ENCODE measurements at places on chromosomes 13 and 19.
A peak's percentile ranks its signal among the peaks of the same experiment; 100 is the strongest.

GRCh38 chr13:42041684-42042035, 6.8 kb upstream of the DGKH start:
- DNase-seq, result peak; percentile 65

- DNase-seq, result no peak
Measured at GRCh38 chr13:110458017-110458416, 103.5 kb downstream of the RAB20 start.

GRCh38 chr13:58919551-58919950, 1244.2 kb downstream of the DIAPH3 start:
- DNase-seq, result no peak

- no peak for DNase-seq
Measured at GRCh38 chr13:37418490-37418889, 180.1 kb downstream of the POSTN start.

GRCh38 chr13:22316494-22317025, 645.7 kb downstream of the FGF9 start:
- DNase-seq, result no peak

- no peak for DNase-seq
Measured at GRCh38 chr19:46298479-46299003, 1.7 kb downstream of the HIF3A start.

DNA sequence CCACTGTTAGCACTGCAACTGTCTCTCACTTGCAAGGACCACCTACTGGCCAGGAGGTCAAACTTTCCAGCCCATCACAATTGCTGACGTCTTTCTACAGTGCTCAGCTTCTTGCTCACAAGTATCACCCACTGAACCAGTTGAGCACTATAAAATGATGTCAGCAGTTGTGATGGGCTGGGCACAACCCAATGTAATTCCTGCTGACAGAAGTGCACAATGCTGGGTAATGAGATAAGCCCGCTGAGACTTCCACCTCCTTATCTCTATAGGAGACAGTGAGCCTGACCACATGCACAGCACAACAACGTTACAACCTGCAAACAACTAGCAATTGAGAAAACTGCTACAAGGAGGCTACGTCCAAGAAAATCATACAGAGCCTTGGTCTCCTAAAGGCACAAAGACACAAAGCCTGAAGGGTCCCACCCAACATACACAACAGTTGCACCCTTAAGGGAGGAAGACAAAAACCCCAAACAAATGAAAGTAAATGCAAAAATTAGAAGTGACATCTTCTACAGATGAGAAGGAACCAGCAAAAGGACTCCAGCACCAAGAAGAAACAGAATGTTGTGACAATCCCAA, 273.2 kb downstream of the LIG4 start:
- no peak for DNase-seq

DNA sequence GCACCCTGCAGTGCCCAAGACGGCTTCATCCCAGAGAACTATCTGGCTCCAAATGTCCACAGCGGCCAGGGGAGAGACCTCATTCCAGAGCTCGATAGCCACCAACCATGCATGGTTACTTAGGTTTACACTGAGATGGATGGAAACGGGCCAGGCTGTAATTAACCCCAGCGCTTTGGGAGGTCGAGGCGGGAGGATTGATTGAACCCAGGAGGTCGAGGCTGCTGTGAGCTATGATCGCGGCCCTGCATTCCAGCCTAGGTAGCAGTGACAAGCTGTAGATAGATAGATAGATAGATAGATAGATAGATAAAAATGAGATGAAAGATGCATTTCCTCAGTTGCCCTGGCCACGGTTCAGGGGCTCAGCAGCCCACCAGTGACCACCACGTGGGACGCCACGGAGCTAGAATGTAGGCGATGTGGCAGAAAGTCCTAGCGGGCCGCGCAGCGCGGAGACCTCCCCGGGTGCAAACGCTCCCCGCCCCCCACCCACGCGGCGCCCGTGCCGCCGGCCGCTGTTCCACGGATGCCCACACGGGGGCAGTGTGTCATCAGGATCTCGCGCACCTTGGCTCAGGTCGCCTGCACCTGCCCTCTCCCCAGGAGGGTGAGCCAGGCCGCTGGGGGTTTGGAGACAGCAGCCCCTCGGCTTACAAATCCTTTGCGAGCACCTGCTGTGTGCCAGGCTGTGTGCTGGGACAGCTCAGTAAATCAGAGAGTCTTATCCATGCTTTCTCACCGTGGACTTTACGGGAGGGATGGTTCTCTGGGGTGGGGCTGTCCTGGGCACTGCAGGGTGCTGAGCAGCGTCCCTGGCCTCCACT, 13.5 kb upstream of the TLE5 start:
- no peak for DNase-seq

GRCh38 chr19:32909257-32909656, 39.7 kb upstream of the SLC7A9 start:
- no peak for DNase-seq

DNA sequence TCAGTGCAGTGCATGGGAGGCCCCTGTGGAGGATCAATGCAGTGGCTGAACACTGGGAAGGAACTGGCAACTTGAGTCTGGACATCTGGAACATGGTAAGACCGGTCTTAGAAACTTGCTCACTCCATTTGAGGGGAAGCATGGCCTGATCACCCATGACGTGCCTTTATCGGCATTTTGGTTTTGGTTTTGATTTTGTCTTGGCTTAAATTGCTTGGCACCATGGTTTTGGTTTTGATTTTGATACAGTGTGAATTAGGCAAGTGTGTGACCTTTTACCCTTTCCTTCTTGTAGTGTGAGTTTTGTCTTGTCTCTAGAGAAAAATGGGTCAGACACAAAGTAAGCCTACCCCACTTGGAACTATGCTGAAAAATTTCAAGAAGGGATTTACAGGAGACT, 77.3 kb downstream of the ZNF486 start:
- no peak for DNase-seq

DNA sequence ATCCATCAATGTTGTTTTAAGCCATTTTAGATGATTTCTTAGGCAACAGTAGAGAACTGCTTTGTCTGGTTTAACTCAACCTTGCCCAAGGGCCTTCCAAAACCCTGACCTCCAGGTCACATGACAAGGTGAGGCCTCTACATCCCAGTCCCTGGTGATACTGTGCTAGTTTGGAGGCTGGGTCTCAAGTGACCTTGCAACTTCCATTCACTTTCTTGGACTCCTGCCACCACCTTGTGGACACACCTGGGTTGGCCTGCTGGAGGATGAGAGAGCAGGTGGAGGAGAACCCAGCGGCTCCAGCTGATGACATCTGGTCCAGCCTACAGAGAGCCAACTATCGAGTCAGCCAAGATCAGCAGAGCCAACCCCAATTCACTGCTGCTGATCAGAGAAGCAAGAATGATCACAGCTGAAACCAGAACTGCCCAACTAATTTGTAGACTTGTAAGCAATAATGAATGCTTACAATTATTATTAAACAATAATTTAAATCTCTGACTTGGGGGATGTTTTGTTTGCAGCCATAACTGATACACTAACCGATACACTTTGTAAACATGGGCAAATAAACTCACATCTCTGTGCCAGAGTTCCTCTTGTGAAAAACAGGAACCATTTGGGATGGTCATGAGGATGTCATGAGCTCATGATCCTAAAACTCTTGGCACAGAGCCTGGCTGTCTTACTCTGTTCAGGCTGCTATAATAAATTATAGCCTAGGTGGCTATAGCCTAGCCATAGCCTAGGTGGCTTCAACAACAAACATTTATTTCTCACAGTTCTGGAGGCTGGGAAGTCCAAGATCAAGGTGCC, 11.5 kb downstream of the FAM187B start:
- DNase-seq, result no peak

DNA sequence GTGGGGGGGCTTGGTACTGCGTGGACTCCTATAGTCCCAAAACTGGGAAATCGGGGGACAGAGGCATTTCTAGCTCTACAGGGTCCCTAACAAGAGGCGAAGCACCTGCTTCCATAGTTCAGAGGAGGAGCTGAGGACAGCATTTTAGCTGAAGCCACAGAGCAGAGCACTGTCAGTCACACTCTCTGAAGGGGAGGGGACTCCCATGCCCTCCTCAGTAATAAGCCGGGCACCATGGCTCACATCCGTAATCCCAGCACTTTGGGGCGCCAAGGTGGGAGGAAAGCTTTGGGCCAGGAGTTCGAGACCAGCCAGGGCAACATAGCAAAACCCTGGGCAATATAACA, 3.8 kb downstream of the NPAS1 start:
- DNase-seq, result no peak

GRCh38 chr19:33578697-33579096, 43.1 kb upstream of the CHST8 start:
- DNase-seq, result no peak

DNA sequence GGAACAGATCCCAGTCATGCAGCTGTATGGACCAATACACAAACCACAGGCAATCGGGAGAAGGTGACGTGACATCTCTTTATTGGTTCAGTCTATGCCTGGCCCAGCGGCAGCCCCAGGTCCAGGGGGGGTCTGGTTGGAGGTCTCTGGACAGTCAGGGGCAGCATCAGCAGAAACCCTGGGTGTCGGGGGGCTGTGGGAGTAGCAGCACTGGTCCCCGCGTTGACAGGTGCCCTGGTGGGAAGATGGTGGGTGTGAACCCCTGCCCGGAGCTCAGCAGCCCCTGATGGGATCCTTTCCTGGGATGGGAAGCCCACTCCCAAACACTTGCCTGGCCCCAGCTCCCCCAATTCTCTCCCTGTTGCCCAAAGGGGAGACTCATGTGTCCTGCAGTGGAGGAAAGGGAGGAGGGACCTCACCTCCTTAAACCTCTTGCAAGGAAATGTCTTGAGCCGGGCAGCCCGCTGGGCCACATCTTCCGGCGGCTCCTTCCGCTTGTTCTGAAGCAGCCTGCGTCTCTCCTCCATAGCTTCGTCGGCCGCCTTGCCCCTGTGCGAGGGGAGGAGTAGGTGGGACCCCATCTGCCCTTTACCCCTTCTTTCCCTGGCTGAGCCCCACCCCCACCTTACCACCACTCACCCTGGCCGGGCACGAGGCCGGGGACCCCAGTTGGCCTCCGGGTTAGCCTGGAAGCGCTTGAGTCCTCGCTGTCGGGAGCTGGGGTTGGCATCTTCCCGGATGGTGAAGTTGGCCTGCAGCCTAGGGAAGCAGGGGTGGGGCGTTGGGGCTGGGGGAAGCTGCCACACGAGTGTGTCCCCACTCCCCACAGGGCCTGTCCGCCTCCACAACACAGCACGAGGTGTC, 2.4 kb upstream of the LYL1 start:
- no peak for DNase-seq

- no peak for DNase-seq
Measured at GRCh38 chr13:23673867-23674605, 103.8 kb downstream of the TNFRSF19 start.

DNA sequence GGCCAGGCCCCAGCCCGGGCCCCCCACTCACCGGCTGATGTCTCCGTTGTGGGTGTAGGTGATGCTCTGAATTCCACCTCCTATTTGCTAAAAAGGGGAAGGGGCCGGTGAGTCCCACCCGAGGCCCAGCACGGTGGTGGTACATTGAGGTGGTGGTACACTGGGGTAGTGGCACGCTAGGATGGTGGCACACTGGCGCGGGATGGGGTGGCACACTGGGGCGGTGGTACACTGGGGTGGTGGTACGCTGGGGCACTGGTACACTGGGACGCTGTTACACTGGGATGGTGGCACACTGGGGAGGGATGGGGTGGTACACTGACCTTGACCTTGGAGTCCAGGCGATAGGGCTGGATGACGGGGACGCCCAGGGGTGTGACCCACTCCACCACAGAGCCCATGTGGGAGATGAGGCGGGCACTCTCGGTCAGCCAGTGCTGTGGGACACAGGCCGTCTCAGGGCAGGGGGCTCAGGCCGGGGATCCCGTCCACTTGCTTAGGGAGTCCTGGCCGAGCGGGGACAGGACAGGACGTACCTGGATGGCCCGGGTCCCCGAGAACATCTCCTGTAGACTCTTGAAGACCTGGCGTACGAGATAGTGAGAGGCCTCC, 14.6 kb downstream of the POLRMT start:
- DNase-seq, result no peak

DNA sequence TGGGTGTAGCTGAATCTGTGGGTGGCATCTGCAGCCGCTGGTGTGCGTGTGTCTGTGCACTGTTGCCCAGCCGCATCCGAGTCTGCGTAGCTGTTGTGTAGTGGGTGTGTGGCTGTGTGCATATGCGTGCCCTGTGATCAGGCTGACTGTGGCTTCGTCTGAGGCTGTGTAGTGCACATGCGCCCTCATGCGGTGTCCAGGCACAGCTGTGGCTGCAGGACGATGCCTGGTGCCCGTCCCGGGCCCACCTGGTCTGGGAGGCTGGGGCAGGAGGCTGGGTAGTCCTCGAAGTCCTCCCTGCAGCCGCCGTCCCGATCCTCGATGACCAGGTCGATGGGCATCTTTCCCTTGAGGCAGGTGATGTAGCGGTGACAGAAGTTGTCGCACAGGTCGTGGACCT, 4.9 kb downstream of the MEIS3 start:
- no peak for DNase-seq

DNA sequence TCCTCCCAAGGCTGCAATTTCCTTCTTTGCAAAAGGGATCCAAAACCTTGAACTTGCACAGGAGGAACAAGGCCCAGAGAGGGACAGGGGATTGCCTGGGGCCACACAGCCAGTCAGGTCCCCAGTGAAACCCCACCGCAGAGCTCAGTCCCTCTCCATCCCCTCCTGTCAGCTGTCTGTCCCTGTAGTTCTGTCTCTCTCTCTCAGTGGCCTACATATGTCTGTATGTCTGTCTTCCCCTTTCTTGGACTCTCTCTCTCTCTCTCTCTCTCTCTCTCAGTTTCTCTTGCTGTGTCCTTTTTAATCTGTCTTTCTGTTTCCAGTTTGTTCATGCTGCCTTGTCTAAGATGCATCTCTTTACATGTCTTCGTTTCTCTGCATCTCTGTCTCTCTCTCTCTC, 11.5 kb downstream of the CEACAM19 start:
- DNase-seq, result no peak

- DNase-seq, result no peak
Measured at GRCh38 chr19:47628078-47628771, 19.3 kb downstream of the BICRA start.

- DNase-seq, result no peak
Measured at GRCh38 chr13:29892151-29892550, 41.7 kb upstream of the UBL3 start.

- no peak for DNase-seq
Measured at GRCh38 chr13:40980461-40980860, 38.7 kb downstream of the ELF1 start.

- DNase-seq, result no peak
Measured at GRCh38 chr19:12208221-12208620, 45.3 kb downstream of the ZNF136 start.

GRCh38 chr13:77907666-77908341, 10.8 kb downstream of the EDNRB start:
- DNase-seq, result no peak

GRCh38 chr19:31223740-31224534, 125.3 kb downstream of the TSHZ3 start:
- DNase-seq, result peak; percentile 83

All from amniotic stem cell (primary cell).